GM18507 (cell line): ENCODE measurements at places on chromosomes 12 and 14.
A peak's percentile ranks its signal among the peaks of the same experiment; 100 is the strongest.

DNA sequence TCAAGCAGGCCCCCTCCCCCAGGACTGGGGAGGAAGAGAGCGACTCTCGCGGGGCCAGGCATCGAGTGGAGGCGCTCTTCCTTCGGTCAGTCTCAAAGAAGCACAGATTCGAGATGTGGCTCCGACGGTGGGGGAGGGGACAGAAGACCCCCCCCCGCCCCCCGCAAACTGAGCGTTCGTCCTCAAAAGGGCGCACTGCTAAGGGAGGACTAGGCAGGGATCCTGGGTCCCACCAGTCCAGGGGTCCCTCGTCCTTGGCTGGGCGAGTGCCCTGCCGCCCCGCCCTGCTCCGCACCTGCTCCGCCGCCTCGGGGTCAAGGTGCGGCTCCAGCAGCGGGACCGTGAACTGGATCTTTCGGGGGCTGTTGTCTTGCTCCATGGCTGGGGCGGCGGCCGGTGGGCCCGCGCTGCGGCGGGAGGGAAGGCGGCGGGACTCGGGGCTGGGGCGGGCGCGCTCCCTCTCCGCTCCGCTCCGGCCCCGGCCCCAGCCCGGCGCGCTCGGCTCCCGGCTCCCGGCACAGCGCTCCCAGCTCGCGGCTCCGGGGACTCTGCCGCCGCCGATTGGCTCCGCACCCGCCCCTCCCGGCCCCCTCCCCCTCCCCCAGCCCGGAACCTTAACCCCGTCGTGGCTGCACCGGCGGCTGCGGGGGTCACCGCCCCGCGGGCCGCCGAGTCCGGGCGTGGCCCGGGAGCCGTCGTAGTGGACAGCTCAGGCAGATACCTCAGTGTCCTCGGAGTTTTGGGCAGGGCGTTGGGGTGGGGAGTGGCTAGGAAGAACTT, at the start of gene PPP1R1A:
TSS of gene PPP1R1A (minus strand) at position 550 of the 780 bp plus-strand sequence. CDS start at position 379, 171 bp downstream.
- DNase-seq: no peak

DNA sequence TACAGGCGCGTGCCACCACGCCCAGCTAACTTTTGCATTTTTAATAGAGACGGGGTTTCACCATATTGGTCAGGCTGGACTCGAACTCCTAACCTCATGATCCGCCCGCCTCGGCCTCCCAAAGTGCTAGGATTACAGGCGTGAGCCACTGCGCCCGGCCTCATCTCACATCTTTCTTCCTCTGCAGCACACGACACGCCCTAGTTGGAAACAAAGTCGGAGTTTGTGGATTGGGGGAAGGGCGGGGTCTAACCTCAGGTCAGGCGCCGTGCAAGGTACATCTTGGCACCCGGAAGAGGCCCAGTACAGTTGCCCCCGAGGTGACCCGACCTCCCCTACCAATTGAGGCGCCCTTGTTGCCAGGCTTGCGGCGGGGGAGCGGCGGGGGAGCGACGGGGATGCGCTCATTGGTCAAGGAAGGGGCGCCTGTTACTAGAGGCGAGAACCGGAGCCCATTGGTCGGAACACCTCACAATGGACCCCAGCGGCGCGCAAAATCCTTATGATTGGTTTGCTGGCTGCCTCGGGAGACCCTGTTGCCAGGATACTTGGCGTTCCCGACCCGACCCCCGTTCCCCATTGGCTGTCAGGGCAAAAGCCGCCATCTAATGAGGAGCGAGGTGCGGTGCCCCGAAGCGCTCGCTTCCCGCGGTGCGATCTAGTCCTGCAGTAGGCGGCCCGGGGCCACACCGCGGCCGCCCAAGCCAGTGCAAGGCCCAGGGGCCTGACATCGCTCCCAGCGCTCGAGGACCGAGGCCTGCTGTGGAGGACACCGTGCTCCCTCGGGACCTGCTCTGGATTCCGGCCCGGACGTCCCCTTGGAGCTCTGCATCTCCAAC, at the start of gene REC8:
TSS of gene REC8 (plus strand) at position 659 of the 839 bp plus-strand sequence. CDS start 473 bp downstream, outside the sequence.
- DNase-seq: peak; percentile 91

- no peak for DNase-seq
Measured at GRCh38 chr12:100706033-100706432, 88.5 kb upstream of the ANO4 start.

- no peak for DNase-seq
Measured at GRCh38 chr12:88923631-88924030, 343.4 kb upstream of the KITLG start.

DNA sequence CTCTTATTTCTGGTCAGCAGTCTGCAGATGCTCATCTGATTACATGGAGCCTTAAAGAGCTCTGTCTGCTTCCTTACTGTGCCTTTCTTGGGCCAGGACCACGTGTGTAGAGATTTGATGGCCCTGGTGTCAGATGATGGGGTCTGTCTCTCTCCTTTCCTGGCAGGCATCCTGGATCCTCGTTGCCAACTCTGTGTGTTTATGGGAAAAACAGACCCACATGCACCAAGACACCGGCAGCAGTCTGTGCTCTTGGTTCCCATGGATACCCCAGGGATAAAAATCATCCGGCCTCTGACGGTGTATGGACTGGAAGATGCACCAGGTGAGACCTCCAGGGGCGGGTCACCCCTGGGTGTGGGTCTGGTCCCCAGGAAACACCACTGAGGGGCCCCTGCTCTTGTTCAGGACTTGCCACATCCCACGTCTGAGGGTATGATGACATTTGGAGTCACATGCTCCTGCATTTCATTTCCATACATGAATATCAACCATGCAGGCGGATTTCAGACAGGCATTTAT, 18.5 kb upstream of the ALDH2 start:
- DNase-seq: no peak

DNA sequence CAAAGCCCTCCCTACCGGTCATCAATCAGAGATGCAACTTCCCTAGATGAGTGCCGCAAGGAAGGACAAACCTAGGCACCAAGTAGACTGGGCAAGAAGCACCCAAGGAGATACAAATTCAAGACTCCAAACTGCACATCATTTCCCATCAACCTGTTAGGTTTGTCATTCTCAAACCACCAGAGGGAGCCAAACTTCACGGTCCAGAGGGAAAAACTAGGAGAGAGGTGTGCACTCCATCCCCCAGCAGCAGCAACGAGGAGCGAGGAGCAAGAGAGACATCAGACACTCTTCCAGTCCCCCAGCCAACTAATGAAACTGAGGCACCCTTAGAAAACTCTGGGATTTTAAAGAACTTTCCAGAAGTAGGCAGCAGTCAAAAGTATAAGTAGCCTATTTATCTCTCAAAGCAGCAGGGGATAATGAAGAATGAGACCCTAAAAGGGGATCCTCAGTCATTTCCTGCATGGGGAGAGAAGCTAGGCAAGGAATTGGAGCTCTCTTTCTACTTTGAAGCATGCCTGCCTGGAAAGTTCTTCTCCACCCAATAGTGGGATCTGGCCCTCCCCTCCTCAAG, 37.0 kb upstream of the NT5DC3 start:
- DNase-seq: peak; percentile 50

- peak; percentile 43 for DNase-seq
Measured at GRCh38 chr12:52903285-52903854, 1.5 kb downstream of the KRT8 start.

- no peak for DNase-seq
Measured at GRCh38 chr12:53090554-53090953, 6.9 kb upstream of the IGFBP6 start.
